Stimulated activated CD8-positive, alpha-beta memory T cell treated with anti-CD3 and anti-CD28 coated beads, Interleukin-15, amount 100 ng/mL, for 24 hours (primary cell): ENCODE measurements at places on chromosomes 2 and 18.

DNA sequence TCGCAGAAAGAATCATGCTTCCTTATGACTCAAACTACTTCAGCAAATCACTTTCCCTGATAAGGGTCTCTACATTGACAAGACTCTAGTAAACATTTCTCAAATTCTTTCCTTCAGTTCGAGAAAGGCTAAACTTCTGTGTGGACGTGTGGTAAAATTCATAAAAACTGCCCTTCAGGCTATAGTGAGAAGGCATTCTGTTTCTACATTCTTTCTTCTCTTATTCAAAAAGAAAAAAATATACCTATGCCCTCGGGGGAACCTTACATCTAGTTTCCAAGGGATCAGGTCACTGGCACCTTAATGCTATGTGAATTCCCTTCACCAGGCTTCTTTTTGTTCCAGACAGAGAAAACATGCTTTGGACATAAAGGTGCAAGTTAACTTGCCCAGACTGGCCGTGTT is 4.9 kb downstream of the VIT start:
- DNase-seq = no peak

DNA sequence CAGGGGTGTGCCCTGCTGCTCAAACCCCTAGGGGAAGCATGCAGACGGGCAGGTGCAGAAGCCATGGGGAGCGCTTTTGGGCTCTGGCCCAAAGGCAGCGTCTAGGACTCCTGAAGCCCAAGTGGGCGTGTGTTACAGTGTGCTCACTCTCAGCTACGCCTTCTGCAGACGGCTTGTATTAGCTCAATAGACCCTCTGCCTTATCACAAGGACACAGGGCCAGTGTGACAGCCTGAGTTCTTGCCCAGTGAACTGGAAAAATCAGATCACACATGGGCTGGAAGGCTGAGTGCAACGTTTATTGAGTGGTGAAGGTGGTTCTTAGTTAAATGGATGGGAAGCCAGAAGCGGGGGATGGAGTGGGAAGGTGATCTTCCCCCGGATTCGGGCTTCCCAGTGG is 210.9 kb downstream of the CDH20 start:
- no peak for DNase-seq

DNA sequence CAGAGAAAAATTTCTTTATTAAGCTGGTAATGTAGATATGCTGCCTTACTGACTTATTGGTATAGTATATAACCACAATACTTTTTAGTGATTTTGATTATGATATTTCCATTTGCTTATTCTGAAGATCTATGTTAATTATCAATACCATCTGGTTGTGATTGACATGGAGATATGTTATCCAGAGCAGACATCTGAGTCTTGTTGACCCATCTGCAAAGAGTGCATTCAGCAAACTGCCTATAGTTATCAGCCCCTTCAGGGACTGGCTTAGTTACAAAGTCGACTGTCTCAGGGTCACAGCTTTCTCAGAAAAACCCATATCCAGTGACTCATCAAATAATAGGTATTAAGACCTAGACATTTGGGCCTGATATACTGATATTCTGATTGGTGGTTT is 475.7 kb downstream of the DSC3 start:
- DNase-seq = no peak

GRCh38 chr2:39638581-39638980 is 27.1 kb upstream of the TMEM178A start:
- no peak for DNase-seq

GRCh38 chr2:30702694-30703093 is 104.6 kb downstream of the CAPN13 start:
- no peak for DNase-seq

- DNase-seq = no peak
Observed at GRCh38 chr2:184040230-184040629, 558.1 kb upstream of the ZNF804A start.

GRCh38 chr18:51171223-51171622 is 26.3 kb downstream of the MEX3C start:
- DNase-seq = no peak
